Activated T-cell treated with anti-CD3 and anti-CD28 coated beads, Interleukin-2, amount 50 U/mL, for 72 hours (primary cell): ENCODE measurements at places on chromosomes 1 and 21. TPM values are rescaled to one million over a fixed set of nuclear protein-coding genes. Genes with fewer than 3 reads are reported as not detected.

GRCh38 chr1:8992936-8993687 lies 33.1 kb downstream of the SLC2A7 start:
- H3K4me3 ChIP-seq, result no peak overlapping the region
- no peaks in the 10 kb centered on the region for H3K27me3 ChIP-seq
- no peak for DNase-seq
- H3K4me1 ChIP-seq, result peaks cover 19% of the 10 kb centered on the region

GRCh38 chr1:207965392-207966387 lies 54.8 kb upstream of the CD34 start:
- H3K27ac ChIP-seq, result no peak overlapping the region
- no peak for DNase-seq
- H3K4me3 ChIP-seq, result no peak overlapping the region
- peaks cover 27% of the 10 kb centered on the region for H3K27me3 ChIP-seq

- H3K27me3 ChIP-seq, result peaks cover 19% of the 10 kb centered on the region
- DNase-seq, result no peak
- H3K27ac ChIP-seq, result no peak overlapping the region
- H3K4me1 ChIP-seq, result peaks cover 8% of the 10 kb centered on the region
Measured at GRCh38 chr1:205670611-205671430, 9.5 kb downstream of the SLC45A3 start.

DNA sequence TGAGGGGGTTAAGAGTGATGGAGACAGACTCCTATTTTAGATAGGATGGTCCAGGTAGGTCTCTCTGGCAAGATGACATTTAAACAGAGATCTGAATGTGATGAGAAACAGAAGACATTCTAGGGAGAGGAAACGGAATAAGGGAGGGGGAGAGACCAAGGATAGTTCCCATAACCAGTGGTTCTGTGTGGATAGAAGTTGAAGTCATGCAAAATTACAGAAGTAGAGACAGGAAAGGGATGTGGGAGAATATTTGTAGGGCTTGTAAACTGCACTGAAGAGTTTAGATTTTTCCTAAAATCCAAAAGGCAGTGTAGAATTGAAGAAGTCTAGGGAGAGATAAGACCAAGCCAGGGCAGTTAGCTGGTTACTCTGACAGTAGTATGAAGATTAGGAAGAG lies 200.6 kb downstream of the GRIK1 start:
- H3K36me3 ChIP-seq, result no peaks in the 10 kb centered on the region
- no peak overlapping the region for H3K4me3 ChIP-seq
- no peak for DNase-seq
- peaks cover 7% of the 10 kb centered on the region for H3K27me3 ChIP-seq
- no peak overlapping the region for H3K27ac ChIP-seq
- H3K4me1 ChIP-seq, result no peaks in the 10 kb centered on the region

The WLS gene
- not detected for total RNA-seq

The GPR25 gene
- total RNA-seq, result not detected
